ENCODE measurements at places on chromosomes 4 and X. TPM values are rescaled to one million over a fixed set of nuclear protein-coding genes. Genes with fewer than 3 reads are reported as not detected.

Gene HAND2
- total RNA-seq = not detected

Gene ANXA3
- 4.5 TPM for total RNA-seq

Gene NPNT
- total RNA-seq = 0.11 TPM

Gene ATP2B3
- under 0.01 TPM for total RNA-seq

Gene GPM6B
- 0.11 TPM for total RNA-seq

Gene DCX
- under 0.01 TPM for total RNA-seq

Gene UNC5C
- total RNA-seq = not detected

Gene TBC1D8B
- 3.7 TPM for total RNA-seq

Gene MED12
- total RNA-seq = 37.1 TPM

Gene TRIM75
- total RNA-seq = not detected

Gene IL1RAPL1
- total RNA-seq = not detected

Gene UGT2B17
- total RNA-seq = not detected

Gene GAGE13
- not detected for total RNA-seq

Gene MMRN1
- 3,210 TPM for total RNA-seq

Gene AGTR2
- not detected for total RNA-seq

Gene TBX22
- not detected for total RNA-seq

Gene CC2D2A
- 4.6 TPM for total RNA-seq

Gene PCGF3
- 47.7 TPM for total RNA-seq

Gene FAAH2
- 0.22 TPM for total RNA-seq

Gene ZNF630
- 1.4 TPM for total RNA-seq

Gene TLR6
- 0.11 TPM for total RNA-seq

Gene DSPP
- not detected for total RNA-seq

Gene LUZP4
- total RNA-seq = not detected

Gene ELOVL6
- 1.8 TPM for total RNA-seq

Gene SOWAHD
- total RNA-seq = not detected

Gene GPAT3
- 22.3 TPM for total RNA-seq

Gene PPP1R3F
- total RNA-seq = 1.6 TPM

Gene INTS12
- total RNA-seq = 13.1 TPM

Gene NDP
- total RNA-seq = not detected

Gene SYN1
- 0.17 TPM for total RNA-seq

Gene SSX4B
- total RNA-seq = not detected

Gene XAGE2
- total RNA-seq = not detected

Gene FAM184B
- total RNA-seq = not detected

Gene GNL3L
- total RNA-seq = 36.4 TPM

Gene LONRF3
- total RNA-seq = 37.7 TPM

Gene MAGIX
- total RNA-seq = 0.76 TPM

Gene ADGRL3
- total RNA-seq = not detected

Gene POU4F2
- total RNA-seq = not detected

Gene AWAT2
- total RNA-seq = 0.43 TPM

Gene CYSLTR1
- not detected for total RNA-seq

Gene BEX5
- 1.7 TPM for total RNA-seq

Gene LAMTOR3
- total RNA-seq = 34.7 TPM

Gene ASB11
- not detected for total RNA-seq

Gene GAGE12D
- total RNA-seq = not detected
